ENCODE measurements at places on chromosomes 5 and 9.

DNA sequence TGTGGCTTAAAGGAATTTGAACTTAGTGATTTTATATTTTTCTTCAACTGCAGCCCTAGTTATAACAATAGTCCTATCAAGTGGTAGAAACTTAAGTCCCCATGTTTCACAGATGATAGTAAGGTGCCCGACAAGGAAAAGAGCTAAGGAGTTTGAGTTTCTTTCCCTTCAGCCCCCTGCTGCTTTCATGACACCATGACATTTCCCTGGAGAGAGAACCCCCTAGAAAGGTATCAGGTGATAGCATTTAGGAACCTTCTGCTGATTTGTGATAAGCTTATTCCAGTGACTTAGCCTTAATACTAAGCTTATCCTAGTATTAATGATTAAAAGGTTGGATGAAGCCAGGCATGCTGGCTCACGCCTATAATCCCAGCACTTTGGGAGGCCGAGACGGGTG, 623.8 kb upstream of the TYRP1 start:
- DNase-seq: no peak

DNA sequence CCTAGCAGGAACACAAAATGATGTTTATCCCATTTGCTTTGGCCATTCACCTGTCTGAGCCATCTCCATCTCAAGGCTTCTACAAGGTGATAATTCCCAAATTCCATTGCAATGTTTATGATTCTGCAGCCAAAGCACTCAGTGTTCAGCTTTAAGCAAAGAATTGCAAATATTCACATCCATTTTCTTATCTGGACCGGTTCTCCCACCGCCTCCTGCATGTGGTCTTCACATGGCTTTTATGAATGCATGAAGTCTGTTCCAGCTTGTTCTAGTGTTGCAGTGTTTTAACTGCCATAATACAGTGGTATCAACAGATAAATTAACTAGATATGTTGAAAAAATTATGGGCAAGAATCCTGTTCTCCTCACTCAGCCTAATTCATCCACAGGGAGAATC, 443.0 kb upstream of the KLF4 start:
- no peak for DNase-seq

DNA sequence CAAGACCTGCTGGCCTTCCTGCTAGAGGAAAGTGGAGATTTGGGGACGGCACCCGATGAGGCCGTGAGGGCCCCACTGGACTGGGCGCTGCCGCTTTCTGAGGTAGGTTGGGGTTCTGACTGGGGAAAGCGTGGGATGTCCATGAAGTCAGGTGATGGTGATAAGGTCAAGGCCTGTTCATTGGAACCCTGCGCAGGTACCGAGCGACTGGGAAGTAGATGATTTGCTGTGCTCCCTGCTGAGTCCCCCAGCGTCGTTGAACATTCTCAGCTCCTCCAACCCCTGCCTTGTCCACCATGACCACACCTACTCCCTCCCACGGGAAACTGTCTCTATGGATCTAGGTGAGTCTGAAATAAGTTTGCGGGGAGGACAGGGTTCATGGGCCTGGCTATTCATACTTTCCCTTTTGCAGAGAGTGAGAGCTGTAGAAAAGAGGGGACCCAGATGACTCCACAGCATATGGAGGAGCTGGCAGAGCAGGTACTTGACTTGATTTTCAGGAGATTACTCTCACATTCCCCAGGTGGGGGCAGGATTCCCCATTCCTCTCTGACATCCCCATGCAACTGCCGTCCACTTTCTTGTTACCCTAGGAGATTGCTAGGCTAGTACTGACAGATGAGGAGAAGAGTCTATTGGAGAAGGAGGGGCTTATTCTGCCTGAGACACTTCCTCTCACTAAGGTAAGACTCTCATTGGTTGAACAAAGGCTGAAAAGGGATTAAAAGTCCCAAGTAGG, 505 bp downstream of the CREB3 start:
- no peak for DNase-seq

GRCh38 chr5:81819556-81820317, 68.8 kb upstream of the SSBP2 start:
- no peak for DNase-seq

DNA sequence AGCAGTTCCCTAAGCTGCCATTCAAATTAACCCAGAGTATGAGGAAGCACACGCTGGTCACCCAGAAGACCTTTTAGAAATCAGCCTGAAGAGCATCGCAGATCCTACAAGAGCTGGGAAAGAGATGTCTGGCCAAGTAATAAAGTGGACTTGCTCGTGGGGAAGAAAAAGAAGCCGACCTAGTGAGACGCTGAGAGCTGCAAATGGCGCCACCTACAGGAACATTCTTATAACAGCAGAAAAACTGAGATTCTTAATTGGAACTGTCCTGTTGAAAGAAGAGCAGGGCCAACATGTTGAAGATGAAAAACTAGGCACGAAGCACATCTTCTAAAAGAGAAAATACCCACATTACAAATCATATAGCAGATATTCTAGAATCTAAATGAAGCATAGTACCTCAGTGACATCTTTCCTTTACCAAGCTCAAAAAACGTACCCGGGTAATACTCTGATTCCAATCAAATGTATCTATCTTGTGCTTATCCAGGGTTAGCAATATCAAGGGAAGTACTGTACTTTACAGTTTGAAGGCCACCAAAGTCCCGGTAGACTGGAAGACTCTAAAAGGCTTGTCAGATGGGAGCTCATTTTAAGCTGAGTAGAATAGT, 3.9 kb upstream of the GNAQ start:
- DNase-seq: peak; percentile 47

DNA sequence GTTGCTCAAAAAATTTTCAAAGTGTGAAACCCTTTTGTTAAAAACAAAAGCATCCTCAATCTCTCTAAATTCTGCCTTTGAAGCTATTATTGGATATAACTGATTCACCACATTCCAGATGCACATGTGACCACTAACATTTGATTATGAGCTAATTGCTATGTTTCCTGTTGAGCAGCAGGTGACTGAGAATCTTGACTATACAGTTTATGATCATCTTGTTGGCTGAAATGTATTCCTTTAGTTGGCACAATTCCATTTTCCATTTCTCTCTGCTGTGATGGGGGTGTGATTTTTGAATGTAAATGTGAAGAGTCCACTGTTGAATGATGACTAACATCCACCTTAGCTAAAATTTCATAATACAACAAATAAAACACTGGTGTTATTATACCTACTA, 10.7 kb downstream of the LYSMD3 start:
- no peak for DNase-seq

- DNase-seq: no peak
Observed at GRCh38 chr5:163571744-163572143, 66.3 kb downstream of the MAT2B start.

- no peak for DNase-seq
Observed at GRCh38 chr5:116922532-116922931, 347.9 kb upstream of the SEMA6A start.
